ENCODE measurements at places on chromosomes 1 and 21.

GRCh38 chr1:211634461-211634860 lies 41.0 kb downstream of the NEK2 start:
- DNase-seq: no peak

GRCh38 chr21:26177187-26177586 lies 6.6 kb upstream of the APP start:
- DNase-seq: no peak

GRCh38 chr1:78497201-78497600 lies 6.4 kb downstream of the PTGFR start:
- no peak for DNase-seq

DNA sequence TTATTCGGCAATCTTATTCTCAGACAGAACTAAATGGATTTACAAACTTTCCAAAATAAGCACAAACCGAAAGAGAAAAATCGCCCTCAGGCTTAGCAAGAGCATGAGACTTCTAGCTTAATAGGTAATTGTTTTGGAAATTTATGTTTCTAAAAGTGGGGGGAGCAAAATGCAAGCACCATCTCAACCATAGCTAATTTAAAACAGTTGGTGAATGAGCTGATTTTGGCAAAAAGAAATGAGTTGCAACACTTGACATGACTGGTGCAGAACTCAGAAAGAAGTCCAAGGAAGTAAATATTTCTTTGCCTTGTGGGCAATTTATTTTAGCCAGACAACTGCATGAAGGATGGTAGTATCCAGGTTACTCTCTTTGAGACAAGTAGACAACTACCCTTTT lies 71.5 kb upstream of the PTGFR start:
- no peak for DNase-seq

DNA sequence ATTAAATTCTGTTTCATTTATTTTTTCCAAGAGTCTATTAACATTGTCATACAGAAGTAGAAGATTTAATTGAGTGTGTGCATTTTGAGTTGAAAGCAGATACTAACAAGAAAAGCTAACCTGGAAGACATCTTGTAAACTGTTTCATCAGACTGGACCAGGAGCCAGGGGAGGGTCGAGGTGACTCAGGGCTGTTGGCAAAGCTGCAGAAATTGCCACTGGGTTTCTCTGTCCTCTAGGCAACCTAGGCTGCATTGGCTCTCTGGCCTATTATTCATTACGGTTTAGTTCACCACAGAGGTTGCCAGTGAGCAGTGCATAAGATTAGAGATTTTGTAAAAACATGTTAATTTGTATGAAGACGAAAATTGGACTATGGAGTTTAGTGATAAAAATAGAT lies 27.5 kb downstream of the ERG start:
- DNase-seq: no peak

DNA sequence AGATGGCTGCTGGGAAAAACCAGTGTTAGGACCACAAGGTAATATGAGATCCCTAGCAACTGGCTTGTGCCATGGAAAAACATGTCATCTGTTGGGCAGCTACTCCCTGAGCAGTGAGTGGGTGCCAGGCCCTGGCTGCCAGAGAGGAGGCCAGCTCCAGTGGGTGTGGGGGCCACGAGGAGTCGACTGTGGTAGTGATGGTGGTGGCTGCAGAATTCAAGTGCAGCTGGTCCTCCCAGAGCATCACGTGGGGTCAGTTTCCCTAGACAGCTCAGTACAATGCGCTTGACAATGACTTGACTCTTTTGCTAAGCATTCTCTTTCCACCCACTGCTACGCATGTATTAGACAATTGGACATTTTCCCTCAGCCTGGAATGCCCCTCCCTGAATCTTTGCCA lies 14.5 kb upstream of the CDC42 start:
- DNase-seq: no peak

DNA sequence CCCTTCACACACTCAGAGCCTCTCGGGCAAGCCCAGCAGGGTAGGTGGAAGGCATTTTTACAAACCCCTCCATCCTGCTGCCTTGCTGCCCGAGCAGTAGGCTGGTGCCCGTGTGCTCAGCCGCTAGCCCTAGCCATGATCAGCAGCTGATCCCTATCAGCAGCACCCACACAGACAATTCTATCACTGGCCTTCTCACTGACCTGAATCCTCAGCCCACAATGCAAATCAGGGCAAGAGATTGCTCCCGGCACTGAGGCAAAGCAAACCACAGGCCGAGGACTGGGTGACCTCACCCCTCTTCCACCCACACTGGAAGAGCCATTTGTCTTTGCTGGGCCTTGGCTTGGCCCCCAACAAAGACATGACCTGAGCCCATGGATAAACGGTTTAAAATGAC lies 895 bp upstream of the PDZK1 start:
- DNase-seq: no peak

DNA sequence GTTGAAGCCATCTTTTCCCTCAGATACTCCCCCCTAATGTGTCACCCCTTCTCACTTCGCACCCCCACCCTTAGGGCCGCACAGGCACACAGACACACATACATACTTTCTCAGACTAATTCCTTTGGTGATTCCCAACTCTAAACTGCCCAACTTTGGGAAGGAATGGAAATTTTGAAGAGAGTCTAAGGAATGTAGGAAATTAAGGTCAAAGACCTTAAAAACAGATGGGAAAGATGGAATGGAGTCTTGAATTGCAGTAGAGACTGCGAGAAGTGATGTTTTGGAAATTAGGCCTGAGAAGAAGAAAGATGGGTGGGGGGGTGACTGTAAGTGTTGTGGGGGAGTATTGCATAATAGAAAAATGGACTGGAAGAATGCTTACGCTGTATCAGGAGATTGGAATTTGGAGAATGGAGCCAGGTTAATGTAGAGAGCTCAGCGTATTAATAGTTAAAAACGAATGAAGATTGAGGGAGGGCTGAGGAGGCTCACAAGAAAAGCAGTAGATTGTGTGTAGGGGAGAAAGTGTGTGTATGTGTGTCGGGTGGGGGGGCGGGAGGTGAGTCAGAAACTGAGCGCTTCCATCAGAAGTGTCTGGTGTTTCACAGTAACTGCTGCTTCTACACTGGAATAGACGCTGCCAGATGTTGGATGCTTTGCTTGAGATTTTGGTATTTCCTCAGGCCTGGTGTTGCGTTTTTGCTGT lies 1.7 kb downstream of the PIP5K1A start:
- no peak for DNase-seq

GRCh38 chr1:8902765-8903164 lies 24.3 kb upstream of the ENO1 start:
- DNase-seq: no peak

- DNase-seq: no peak
Observed at GRCh38 chr1:85172684-85173337, 28.0 kb downstream of the SYDE2 start.

GRCh38 chr1:205240118-205240517 lies 12.4 kb downstream of the TMCC2 start:
- no peak for DNase-seq

GRCh38 chr1:25425098-25426085 lies 4.8 kb upstream of the RHCE start:
- no peak for DNase-seq

DNA sequence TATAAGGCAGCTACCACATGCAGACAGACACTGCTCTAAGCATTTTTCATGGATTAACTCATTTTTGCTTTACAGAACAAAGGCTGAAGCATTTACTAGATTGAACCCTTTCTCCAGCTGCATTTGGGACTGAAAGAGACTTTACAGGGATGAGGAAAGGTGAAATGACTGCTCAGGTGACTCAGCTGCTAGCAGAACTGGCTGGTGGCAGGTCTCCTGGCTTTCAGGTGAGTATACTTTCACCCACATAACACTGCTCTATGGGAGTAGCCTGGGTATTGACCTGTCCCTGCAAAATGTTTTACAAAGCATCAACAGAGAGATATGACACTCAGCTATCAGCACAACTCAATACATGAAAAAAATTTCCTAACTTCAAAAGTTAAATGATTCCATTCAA lies 2.6 kb upstream of the CCDC185 start:
- no peak for DNase-seq

GRCh38 chr1:167344615-167345385 lies 124.1 kb downstream of the POU2F1 start:
- no peak for DNase-seq

GRCh38 chr1:3978196-3978989 lies 78.3 kb upstream of the C1orf174 start:
- no peak for DNase-seq

- peak; percentile 29 for DNase-seq
Observed at GRCh38 chr1:197868751-197869489, 33.5 kb upstream of the C1orf53 start.

- DNase-seq: no peak
Observed at GRCh38 chr1:157084720-157085119, 14.9 kb downstream of the ETV3L start.

DNA sequence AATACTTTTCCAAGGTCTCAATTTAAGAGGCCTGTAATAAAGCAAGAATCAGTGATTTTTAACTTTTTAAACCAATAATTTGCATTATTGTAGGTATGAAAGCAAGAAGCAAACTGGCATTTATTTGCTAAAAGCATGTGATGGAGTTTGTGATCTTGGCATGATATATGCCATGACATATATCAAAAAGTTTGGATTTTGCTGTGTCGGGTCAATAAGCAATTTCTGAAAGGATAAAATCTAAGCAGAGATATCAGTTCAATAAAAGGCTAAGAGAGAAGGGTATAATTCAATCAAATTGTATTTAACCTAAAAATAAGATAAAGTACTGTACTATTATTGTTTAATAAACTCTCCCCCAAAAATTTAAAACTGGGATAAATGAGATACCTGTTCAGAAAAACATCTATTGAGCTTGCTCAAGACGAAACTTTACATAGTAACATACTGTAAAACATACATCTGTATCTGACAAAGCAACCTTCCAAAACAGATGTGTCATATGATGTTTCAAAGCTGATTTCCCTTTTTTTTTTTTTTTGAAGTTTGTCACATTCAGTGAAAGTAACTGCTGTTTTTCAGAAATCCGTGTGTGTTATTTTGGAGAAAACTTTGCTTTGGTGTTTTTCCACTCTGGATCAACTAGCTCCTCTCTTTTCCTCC lies 74.5 kb downstream of the TGFBR3 start:
- DNase-seq: no peak

DNA sequence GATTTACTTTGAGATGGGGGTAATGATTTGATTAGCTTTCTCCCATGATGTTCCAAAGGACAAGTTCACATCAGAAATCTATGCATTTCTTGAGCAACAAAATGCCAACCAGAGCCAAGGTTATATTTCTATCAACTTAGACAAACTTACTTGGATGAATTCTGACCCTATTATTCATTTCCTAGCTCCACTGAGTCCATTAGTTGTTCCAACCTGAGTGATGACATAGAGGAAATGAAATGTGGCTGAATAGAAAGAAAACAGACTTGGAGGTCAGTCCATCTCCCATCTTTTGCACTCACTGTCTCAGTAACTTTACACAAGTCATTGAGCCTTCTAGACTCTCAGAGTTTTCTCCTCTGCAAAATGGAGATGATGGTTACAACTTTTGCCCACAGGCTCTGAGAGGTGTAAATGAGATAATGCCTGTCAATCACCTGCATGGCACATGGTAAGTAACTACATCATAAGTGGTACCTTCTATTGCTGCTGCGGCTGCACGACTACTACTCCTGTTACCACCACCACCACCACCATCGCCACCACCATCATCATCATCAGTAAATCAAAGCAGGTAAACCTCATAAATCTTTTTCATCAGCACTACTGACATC lies 98.2 kb downstream of the PTPN14 start:
- DNase-seq: no peak

DNA sequence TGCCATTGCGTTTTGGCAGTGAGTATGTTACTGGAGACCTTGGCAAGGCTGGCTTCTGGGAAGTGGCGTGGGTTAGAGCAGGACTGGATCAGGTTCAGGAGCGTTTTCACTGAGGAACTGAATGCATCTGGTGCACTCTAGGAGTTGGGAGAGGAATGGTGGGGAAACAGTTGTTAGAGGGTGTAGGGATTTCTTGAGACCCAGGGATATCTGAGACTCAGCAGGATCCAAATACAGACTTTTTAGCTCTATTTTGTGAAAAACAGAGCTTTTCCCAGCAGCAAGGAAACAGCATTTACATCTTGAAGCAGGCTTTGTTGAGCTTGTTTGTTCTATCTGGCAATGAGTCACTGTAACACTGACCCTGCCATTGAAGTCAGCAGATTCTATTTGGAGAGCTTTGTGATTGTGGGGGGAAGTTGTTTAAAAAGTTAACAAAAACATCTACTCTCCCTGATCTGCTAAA lies 56.9 kb upstream of the NRIP1 start:
- no peak for DNase-seq

DNA sequence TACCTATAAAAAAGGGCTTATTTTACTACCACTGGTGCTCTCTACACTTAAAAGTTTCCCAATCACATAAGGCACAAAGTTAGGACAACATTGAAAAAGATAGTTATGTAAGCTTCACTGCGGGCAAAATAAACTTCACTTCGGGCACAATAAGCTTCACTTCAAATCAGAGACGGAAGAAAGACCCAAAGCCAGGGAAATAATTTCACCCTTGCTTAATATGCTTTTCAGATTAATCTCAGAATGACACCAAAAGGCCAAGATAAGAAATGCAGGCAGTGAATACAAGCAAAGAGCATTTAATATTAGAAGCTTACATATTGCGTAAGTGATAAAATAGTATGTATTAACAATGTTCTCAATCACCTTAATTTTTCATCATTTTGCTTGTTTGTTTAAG lies 444.2 kb downstream of the SETD4 start:
- DNase-seq: no peak

DNA sequence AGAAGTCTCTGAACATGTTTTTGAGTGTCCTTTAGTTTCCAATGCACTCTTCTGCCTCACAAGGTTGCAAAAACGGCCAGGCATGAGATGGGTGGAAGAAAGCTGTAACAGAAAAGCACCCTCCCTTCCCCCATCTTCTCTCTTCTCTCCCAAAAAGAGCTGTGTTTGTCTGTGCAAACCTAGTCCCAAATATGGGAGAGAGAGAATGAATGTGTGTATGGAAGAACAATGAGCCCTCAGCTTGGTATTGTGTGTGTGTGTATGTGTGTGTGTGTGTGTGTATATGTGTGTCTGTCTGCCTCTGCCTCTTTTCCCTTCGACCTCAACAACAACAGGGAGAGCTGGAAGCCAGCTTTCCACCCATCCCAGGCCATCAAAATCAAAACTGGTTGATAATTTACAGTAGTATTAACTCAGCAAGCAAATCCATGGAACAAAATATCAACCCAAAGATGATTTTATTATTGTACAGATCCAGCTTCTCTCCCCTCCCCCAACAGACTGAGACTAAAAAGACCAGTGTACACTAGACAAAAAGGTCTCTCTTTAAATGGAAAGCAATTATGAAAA lies 1.8 kb downstream of the RERE start:
- peak; percentile 17 for DNase-seq

- no peak for DNase-seq
Observed at GRCh38 chr21:34042735-34043134, 30.6 kb upstream of the MRPS6 start.
